LHCN-M2 (cell line): ENCODE measurements at places on chromosomes 2 and 18.

GRCh38 chr2:219947575-219947974, 320.1 kb downstream of the SLC4A3 start:
- DNase-seq = peak; percentile 27

- no peak for DNase-seq
Observed at GRCh38 chr2:203301667-203302066, 26.5 kb upstream of the ABI2 start.

- no peak for DNase-seq
Observed at GRCh38 chr2:64396551-64396950, 57.4 kb upstream of the LGALSL start.

GRCh38 chr2:219946529-219946928, 319.1 kb downstream of the SLC4A3 start:
- no peak for DNase-seq

GRCh38 chr2:25105336-25106085, 62.9 kb downstream of the POMC start:
- peak; percentile 73 for DNase-seq

DNA sequence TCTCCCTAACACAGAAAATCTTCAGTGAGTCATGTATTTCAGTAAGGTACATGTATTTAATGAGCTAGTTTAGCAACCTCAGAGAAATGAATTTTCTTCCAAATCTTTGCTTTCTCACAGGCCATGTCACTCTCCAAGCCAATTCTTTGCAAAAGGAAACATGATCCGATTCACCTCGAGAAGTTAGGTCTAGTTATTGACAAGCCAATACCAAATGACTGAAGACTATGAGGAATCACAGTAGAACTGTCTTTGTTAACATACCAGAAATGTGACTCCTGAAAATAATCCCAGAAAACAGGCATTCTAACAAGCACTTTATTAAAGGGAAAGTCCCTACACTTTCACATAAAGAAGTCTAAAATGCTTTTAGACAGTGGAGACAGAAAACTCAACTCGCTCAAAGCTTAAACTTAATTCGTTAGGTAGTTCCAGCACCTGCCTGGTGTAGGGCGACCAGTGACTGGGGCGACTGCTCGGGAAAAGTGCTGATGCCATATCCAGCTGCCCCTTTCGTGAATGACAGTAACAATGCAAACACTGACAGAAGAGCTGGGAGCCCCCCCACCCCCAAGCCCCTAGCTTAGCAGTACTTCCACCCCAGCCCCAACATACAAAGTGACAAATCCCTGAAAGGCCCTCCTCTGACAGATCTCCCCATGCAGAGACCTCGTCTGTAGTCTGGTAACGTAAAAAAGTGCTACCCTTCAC, 1.8 kb downstream of the MEMO1 start:
- peak; percentile 10 for DNase-seq

DNA sequence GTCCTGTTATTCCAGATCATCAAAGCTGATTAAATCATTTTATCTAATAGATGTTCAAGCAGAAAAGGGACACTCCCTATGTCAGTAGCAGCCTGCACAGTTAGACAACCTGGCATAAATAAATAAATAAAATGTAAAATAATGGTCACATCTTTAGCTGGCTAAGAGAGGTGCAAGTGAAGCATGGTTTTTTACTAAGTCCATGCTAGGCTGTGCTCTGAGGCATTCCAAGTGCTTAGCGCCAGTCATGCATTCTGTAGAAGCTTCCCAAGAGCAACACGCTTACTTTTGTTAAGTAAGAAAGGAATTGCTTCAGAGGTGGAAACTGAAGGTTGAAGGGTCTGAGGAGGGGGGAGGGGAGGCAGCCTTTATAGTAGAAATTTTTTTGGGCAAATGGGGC, 351.2 kb downstream of the CDH2 start:
- no peak for DNase-seq

- no peak for DNase-seq
Observed at GRCh38 chr2:25772078-25772477, 98.7 kb upstream of the DTNB start.

DNA sequence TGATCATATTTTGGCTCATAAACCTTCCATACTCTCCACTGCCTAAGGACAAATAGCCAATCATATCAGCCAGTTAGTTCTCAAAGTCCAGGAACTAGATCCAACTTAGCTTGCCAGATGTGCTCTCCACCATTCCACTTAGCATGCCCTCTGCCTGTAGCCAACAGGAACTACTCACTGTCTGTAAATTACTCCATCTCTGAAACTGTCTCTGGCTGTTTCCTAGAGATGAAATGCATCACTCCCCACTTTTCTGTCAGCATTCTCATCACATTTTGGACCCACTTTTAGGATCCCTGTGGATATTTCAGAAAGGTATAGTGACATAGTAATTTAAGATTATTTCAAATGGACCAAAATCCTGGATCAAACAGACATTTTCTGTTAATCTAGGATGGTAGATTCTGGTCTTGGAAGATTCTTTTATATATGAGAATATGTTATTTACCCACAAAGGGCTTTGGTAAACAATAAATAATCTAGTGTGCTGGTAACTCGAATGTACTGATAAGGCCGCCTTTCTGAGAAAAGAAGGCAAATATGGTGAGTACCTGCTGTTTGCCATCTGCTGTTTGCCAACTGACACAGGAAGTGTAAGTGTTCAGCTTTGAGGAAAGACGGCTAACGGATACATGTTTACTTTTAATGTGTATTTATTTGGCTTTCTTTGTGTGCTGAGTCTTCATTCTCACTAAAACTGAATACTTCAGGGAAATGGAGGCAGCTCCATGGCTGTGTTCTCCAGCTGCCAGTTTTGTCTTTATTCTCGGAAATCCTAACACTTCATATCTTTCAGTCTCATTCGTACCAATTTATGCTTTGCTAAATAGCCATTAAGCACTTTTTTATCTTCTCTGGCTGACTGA, 79.5 kb downstream of the EVA1A start:
- DNase-seq = peak; percentile 25

DNA sequence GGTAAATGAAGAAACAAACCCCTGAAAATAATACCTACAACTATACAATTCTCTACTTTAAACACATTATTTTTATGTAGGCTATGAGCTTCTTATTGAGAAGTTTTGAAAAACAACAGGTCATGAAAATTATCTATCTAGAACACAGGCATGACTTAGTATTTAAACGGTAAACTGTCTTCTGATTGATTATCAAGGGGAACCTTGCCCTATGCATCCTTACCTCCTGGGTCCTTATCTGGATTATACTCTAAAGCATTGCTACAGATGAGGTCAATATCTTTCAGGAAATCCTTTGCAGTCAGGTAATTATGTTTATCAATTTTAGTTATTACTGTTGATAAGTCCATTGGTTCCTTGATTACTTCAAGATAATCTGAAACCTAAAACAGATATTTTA, 144.3 kb downstream of the ATAD2B start:
- DNase-seq = no peak

DNA sequence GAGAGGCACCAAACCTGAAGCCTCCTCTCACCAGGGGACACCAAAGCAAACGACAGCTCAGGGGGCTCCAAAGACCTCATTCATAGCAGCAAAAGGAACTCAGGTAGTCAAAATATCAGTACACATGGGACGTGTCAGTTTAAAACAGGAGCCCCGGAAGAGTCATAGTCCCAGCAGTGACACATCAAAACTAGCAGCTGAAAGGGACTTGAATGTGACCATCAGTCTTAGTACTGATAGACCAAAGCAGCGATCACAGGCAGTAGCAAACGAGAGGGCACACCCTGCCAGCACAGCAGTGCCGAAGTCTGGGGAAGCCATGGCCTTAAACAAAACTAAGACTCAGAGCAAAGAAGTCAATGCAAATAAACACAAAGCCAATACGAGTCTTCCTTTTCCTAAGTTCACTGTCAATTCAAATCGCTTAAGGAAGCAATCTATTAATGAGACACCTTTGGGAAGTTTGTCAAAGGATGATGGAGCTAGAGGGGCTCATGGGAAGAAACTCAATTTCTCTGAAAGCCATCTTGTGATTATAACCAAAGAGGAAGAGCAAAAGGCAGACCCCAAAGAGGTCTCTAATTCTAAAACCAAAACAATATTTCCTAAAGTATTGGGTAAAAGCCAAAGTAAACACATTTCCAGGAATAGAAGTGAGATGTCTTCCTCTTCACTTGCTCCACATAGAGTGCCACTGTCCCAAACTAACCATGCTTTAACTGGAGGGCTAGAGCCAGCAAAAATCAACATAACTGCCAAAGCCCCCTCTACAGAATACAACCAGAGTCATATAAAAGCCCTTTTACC, 1.2 kb downstream of the GALNT5 start:
- DNase-seq = peak; percentile 35

DNA sequence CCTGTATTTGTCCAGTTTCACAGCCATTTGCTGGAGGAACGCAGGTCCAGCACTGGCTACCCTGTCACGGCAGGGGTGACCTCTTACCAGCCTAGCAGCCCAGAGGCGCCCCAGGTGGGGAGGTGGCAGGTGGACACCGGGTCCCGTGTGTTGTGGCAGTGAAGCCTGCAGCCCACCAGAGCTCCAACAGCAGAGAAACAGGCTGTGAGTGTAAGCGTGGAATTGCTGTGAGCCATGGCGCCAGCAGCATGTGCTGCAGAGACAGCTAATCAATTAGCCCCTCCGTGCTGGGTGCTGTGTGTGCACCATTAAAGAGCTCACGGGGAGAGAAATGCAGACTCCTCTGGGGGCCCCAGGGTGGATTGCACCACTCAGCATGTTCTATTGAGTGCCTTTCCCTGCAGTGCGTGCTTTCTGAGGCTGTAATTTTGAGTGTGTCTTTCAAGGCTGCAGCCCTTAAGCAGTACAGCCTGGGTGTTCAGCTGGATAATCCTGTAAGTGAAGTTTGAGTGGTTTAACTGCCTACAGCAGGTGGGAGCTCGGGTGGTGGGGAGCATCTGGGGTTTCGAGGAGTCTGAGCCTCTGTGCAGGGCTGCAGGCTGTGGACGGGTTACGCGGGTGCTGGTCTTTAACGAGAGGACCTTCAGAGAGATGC, 15.9 kb downstream of the RTP5 start:
- DNase-seq = no peak

DNA sequence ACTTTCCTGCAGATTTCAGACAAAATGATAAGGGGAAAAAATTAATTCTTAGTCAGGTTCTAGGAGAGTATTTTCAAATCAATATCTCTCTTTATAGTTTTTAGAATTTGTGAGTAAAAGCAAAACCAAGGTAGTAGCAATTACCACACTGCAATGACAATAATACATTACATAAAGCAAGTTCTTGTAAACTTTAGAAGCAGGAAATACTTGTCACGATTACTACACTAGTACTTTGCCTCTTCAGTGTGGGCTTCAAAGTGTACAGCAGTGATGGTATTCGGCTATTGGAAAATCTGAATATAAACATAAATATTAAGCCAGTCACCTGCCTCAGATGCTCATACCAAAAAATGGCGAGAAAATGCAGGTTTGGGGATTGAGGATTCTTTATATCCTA, 81.0 kb downstream of the ALPK2 start:
- DNase-seq = no peak

DNA sequence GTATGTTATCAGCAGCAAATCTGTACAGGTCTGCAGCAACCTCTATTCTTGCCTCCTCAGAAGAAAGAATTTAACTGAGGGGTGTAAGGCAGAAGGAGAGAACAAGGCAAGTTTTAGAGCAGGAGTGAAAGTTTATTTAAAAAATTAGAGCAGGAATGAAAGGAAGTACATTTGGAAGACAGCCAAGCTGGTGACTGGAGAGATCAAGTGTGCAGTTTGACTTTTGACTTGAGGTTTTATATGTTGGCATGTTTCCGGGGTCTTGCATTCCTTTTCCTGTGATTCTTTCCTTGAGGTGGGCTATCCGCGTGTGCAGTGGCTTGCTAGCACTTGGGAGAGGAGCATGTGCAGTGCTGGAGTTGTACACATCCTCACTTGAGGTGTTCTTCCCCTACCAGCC, 16.5 kb upstream of the CERS6 start:
- DNase-seq = peak; percentile 46

GRCh38 chr2:48707466-48707865, 48.1 kb downstream of the LHCGR start:
- DNase-seq = no peak

DNA sequence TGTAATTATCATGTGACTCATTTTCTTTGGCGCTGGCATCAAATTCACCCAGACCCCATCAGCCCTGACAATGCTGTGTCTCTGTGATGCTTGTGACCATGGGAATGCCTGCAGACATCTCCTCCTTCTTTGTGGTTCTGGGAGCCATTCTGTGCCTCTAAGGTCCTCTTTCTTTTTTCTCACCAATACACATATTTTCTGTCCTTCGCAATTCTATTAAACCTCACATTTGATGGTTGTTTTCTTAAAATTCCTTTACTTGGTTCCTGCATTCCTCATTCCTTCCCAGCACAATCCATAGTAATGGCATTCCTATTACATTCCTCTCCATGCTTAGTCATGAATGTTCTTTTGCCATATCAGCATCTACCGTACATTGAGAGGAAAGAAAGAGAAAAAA, 375.3 kb downstream of the PIK3C3 start:
- DNase-seq = no peak

GRCh38 chr2:73081181-73081671, 9.7 kb upstream of the SFXN5 start:
- no peak for DNase-seq

DNA sequence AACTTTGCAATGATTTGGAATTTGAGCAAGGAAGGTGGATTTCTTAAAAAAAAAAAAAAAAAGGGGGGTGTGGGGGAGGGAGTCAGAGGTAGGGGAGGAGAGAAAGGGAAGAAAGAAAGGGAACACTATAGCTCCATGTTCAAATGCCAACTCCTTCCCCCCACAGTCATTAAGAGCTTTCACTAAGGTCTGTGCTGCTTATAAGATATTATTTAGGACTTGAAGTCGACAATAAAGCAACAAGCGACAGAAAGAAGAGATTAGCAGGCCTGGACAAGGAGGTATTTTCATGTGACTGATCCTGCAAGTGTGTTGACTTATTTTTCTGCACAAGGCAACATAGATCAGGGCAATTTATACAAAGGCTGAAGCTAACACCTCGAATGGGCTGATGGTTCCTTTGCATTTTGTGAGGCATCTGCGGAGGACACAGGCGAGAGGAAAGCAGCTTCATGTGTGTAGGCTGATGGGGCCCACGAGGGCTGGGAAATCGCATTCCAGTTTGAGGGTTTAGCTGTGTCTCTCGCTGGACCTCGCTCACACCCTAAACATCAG, 382.0 kb downstream of the SOX11 start:
- no peak for DNase-seq
